ENCODE measurements at places on chromosomes 3 and 15. TPM values are rescaled to one million over a fixed set of nuclear protein-coding genes. Genes with fewer than 3 reads are reported as not detected.
A peak's percentile ranks its signal among the peaks of the same experiment; 100 is the strongest.

Gene FOXB1
- 0.06 TPM for total RNA-seq

DNA sequence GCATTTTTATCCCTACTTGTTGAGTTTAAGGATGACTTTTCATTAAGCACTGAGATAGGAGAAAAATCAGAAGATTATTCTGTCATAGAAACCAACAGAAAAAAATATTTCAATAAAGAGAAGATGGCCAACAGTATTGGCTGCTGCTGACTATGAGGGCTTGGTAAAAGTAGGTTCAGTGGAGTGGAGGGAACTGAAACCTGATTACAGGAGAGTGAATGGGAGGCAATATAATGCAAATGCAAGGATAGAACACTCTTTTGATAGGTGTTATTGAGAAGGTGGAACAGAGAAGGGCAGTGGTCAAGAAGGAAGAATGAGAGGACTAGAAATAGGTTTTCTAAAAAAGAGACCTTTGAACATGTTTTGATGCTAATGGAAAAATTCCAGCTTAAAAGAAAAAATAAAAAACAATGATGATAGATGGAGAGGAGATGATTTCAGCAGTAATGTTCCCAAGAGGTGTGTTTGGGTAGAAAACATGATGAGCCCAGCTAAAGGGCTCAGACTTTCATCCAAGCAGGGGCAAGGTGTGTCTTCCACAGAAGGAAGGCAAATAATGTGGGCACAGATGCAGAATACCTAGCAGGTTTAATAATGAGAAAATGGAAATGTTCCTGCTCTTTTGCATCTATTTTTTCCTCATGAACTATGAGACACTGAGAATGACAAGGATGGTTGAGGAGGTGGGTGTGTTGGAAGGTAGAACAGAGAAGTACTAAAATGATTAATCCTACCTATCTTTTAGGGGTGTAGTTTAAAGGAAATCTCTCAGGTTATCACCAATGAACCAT, 397.9 kb upstream of the GOLIM4 start:
- no peak for DNase-seq

Gene FGF7
- not detected for total RNA-seq

Gene CNTN6
- total RNA-seq: not detected

Gene WDR73
- 42.7 TPM for total RNA-seq

Gene WDR53
- 16.9 TPM for total RNA-seq

GRCh38 chr3:184337399-184337714, at the start of gene FAM131A:
Gene FAM131A (plus strand): TSS chr3:184337600. CDS start chr3:184337631, 31 bp downstream.
- no peak for DNase-seq

- DNase-seq: no peak
Observed at GRCh38 chr15:22978691-22979237, 1.4 kb downstream of the CYFIP1 start.

- DNase-seq: no peak
Observed at GRCh38 chr15:73747847-73748590, 5.1 kb downstream of the INSYN1 start.

- DNase-seq: no peak
Observed at GRCh38 chr3:139529662-139530061, 9.9 kb downstream of the RBP1 start.

Gene INKA1
- not detected for total RNA-seq

DNA sequence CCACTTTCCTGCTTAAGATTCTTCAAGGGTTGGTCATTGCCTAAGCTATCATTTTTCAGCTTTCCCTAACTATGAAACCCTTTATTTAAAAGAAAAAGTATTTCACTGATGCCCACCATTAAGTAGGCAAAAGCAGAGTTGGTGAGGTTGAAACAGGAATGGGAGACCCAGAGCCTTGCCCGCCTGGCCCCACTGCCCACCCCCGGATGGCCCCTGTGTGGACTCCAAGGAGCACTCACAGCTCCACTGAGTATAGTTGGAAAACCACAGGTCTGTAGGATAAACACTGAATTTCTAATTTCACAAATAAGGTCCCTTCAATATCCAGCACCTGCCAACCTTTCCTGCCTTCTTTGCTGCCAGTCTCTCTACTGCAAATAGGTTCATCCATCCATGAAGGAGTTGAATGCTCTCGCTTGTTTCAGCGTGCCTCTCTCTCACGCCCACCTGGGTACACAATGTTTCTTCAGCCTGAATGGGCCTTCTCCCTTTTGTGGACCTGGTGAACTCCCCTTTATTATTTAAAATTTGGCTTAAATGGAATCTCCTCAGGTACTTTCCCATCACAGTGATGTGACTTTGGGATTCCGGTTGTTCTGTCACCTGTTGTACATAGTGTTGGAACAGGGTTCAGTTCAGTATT, 8.7 kb upstream of the ACAP2 start:
- DNase-seq: no peak

DNA sequence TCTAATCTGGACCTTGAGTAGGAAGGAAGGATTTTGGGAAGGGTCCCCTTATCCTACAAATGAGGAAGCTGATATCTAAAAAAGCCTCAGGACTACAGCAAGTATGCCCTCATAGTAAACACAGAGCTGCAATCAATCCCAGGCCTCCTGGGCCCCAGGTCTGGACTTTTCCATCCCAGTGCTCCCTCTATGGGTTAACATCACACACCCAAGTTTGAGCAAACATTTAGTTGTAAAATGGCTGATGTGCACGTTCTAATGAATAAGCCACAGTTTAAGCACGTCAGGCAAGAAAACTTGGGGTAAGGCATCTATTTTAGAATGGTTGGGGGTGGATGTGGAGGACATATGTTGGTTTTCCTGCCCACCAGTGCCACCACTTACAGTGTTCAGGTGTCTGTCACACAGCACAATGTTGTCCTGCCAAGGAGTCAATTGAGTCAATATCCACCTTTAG, 44.3 kb upstream of the UBE2E1 start:
- peak; percentile 24 for DNase-seq

DNA sequence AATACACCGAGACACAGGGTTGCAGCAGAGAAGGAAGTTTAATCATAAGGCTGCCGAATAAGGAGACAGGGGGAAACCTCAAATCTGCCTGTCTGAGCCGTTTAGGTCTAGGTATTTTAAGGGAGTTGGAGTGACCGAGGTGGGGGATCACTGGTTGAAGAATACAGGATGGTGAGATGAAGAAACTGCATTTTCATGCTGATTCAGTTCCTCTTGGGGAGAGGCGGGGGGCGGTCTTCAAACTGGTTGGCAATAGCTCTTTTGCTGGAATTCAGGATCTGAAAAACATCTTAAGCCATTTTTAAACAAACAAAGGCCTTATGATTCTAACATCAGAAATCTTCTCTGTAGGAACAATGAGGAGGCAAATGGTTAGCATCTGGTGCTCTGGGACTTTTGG, 699.5 kb upstream of the CFAP20DC start:
- no peak for DNase-seq

Gene PARP16
- 3.8 TPM for total RNA-seq

DNA sequence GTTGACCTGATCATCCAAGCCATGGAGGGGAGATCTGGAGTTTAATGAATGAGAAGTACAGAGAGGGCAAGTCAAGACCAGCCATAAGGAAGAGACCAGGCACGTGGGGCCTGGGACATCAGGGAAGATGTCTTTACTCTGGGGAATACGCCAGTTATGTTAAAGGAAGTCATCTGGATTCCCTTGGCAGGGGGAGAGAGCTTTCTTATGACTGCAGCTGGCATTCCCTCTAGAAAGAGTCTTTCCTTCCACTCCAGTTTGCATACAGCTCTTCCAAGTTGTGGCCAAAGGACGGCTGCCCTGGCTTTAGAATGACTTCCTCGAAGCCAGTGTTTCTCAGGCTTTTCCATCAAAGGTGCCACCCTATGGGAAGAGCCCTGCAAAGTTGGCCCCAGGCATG, 93.6 kb upstream of the AGBL1 start:
- no peak for DNase-seq
